Kasumi-1 (cell line): ENCODE measurements at places on chromosomes 12 and 14.

- peak; percentile 51 for DNase-seq
Measured at GRCh38 chr12:11836282-11837151, 187.0 kb downstream of the ETV6 start.

DNA sequence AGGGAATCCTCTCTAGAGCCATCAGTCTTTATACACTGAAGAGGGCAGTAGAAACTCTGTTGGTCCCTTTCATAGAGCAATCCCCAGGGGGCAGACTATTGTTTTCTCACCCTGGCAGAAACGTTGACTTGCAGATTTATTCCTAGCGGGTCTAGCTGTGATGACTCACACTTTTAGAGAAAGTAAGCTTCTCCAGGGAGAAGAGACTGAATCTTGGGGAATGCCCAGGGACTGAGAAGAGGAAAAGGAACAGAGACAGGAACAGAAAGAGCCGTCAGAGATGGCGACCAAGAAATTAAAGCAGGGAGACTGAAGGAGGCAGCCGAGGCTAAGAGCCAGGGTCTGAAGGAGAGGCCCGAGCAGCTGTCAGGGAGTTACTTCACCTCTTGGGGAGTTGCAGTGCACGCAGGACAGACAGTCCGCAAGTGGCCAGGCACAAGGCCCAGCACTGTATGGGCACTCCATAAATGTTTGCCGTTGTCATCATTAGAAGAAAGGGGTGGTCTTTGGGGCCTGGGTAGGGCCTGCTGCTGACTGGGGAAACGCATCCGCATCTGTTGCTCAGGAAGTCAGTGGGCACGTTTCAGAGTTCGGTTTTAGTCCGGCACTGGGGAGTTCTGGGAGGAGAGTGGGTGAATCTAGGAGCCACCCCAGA, 13.0 kb downstream of the PLEKHG6 start:
- DNase-seq: peak; percentile 61

DNA sequence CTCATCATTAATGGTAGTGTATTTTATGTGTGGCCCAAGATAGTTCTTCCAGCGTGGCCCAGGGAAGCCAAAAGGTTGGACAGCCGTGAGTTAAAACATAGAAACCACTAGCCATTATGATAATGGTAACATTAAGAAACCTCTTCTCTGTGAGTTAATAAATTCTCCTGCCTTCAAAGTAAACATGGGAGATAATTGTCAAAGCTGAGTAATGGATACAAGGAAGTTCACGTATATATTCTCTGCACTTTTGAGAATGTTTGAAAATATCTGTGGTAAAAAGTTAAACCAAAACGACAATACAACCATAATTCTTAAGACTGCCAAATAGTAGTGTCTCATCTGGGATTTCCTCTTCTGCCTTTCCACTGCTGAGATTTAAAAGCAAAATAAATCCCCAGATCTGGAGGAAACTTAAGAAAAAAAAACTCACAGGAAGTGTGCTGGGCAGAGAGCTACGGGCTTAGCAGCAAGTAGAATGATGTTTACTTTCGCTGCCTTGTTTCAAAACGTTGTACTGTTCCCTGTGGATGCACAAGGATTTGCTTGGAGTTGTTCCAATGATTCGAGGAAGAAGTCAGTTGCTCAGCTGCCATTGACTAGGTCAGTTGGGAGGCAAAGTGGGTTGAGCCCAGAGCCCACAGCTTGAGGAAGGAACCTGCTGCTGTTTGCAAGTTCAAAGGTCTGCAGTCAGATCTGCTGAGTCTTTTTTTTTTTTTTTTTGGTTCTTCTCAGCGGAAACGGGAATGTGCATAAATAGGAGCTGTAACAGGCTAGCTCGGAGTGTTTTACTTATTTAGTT, 1.7 kb downstream of the TPCN1 start:
- DNase-seq: no peak

DNA sequence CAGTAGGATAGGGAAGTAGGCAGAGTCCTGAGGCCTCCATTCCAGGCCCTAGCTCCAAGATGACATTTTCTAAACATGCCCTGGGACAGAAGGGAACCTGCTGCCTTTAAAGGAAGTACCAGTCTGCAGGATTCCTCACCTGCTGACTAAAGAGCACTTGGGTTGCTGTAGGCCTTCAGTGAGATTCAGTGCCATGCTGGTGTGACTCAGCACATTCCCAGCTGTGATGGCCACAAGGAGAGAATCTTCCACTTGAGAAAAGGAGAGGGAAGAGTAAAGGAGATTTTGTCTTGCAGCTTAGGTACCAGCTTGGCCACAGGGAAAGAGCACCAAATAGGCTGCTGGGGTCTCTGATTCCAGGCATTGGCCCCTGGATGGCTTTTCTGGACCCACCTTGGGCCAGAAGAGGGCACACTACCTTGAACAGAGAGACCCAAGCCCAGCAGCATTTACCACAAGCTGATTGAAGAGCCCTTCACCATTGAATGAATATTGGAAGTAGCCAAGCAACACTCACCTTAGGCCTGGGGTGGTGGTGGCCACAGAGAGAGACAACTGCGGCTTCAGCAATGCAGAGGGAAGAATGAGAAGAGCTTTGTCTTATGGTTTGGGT, 498.3 kb downstream of the KCNH5 start:
- no peak for DNase-seq

DNA sequence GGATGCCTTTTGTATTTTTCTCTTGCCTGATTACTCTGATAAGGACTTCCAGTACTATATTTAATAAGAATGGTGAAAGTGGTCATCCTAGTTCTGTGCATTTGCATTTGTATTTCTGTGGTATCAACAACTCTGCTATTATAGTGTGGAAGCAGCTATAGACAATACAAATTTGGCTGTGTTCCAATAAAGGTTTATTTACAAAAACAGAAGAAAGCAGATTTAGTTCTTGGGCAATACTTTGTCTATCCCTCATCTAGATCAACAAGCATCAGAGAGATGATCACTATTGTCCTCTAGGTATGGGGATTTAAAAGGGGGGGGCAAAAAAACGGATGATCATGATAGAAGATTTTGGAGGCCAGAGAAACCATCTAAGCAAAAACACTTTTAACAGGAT, 19.1 kb upstream of the BTG1 start:
- no peak for DNase-seq

- peak; percentile 41 for DNase-seq
Measured at GRCh38 chr12:6307529-6307928, 3.0 kb upstream of the PLEKHG6 start.

DNA sequence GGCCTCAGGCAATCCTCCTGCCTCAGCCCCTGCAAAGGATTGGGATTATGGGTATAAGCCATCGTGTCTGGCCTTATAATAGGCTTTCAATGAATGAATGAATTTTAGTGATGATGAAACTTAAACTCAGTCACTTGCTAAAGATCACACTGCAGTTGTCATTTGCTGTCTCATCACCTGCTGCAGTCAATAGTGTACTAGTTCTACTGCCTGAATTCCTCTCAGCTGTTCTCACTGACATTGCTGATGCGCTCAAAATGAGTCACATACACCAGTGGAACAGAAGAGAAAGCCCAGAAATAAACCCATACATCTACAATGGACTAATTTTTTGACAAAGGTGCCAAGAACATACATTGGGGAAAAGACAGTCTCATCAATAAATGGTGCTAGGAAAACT, 5.6 kb upstream of the SYNJ2BP start:
- DNase-seq: no peak

- DNase-seq: no peak
Measured at GRCh38 chr12:40117818-40118217, 11.9 kb upstream of the SLC2A13 start.

- no peak for DNase-seq
Measured at GRCh38 chr14:42545636-42546035, 939.0 kb downstream of the LRFN5 start.

DNA sequence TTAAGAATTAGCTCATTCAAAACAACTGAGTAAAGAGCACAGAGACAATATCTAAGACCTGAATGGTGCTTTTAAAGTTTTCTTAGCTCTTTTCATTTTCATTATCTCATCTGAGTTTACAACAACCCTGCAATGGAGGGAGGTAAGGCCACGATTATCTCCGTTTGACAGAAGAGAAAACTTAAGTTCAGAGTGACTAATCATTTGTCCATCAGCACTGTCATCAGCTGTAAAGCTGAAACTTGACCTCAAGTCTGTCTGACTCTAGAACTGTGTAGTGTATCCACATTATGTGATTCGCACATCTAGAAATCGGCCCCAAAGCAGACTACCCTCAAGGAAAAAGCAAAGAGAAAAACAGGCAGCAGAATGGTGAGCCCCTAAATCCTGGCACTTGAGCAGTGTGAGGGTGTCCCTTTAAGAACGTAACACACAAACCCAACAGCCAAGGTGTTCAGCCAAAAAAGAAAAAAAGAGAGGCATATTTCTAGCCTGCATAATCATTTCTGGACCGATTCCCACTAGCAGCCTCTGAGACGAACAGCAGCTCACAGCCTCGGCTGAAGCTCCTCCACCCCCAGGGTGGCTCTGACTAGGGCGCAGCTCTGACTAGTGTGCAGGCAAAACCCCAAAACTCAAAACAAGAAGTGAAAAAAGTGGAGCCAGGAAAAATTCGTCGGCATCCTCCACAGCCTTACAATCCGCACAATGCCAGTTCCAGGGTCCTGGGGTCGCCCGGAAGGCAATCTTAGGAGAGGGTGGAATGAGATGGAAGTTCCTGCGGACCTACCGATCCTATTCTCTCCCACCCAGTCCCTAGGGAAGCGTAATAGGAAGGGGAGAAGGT, 1.6 kb downstream of the STXBP6 start:
- DNase-seq: no peak

DNA sequence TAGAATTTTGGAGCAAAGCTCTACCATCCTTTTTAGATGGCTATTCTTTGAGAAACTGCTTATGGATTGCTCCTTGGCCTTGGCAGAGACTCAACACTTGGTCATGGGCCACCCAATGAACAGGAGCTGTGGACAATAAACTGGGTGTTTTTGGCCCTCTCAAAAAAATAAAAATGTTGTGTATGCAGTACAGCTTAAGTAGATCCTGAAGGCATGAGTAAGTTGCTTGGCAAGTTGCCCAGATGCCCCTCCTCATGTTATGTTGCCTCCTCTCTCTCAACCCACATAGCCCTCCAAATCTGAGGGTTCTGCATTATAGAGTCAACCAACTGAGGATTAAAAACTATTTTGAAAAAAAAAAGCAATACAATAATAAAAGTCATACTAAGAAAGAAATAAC, 124.9 kb downstream of the ATP23 start:
- no peak for DNase-seq

GRCh38 chr14:49865431-49865859, 12.9 kb upstream of the NEMF start:
- DNase-seq: peak; percentile 82

DNA sequence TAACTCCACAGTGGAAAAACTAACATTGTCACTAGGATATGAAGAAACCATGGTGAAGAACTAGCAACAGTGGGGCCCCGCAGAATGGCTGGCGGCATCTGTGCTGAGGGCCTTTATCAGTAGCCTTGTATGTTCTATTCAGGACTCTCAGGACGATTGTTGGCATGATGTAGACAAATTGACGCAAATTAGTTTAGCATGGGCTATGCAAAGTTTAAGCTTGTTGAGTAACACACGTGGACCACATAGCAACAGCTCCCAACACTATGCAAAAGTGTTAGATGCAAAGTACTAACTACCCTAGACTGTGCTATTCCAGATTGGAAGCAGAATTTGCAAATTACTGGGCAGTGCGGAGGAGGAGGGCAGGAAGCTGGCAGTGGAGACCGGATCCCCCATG, 38.2 kb upstream of the TMEM263 start:
- DNase-seq: no peak

DNA sequence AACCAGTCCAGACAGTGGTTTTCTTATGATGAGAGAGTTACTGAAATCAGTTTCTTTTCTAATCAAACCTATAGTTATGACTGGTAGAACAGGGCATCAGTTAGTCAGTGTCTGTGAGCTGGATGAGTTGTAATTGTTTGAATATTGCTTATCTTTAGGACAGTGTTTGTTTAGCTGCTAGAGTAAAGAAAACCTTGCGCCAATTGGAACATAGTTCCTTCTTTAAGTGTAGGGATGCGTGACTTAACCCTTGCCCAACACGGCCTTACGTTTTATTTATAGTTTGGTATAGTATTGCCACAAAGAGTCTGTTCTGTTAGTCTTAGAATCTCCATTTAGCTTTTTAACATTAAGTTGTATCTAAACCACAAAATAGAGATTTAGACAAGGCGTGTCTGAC, 572.6 kb downstream of the SLC16A7 start:
- no peak for DNase-seq
